Stimulated activated CD4-positive, alpha-beta T cell treated with anti-CD3 and anti-CD28 coated beads, Interleukin-2, amount 100 ng/mL, for 4 hours (primary cell): ENCODE measurements at places on chromosomes 3 and 15.

GRCh38 chr15:94164202-94164807 is 67.1 kb upstream of the MCTP2 start:
- peak; percentile 12 for DNase-seq

DNA sequence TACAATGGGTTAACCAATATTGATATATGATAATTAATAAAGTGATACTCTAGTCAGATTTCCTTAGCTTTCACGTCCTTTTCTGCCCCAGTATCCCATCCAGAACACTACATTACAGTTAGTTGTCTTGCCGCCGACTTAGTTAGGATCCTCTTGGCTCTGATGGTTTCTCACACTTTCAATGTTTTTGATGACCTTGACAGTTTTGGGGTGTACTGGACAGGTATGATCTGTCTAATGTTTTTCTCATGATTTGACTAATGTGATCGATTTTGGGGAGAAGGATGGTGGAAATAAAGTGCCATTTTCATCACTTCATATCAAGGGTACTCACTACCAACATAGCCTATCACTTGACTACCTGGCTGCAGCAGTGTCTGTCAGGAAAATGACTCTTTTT is 245.0 kb upstream of the TMC3 start:
- DNase-seq: no peak

DNA sequence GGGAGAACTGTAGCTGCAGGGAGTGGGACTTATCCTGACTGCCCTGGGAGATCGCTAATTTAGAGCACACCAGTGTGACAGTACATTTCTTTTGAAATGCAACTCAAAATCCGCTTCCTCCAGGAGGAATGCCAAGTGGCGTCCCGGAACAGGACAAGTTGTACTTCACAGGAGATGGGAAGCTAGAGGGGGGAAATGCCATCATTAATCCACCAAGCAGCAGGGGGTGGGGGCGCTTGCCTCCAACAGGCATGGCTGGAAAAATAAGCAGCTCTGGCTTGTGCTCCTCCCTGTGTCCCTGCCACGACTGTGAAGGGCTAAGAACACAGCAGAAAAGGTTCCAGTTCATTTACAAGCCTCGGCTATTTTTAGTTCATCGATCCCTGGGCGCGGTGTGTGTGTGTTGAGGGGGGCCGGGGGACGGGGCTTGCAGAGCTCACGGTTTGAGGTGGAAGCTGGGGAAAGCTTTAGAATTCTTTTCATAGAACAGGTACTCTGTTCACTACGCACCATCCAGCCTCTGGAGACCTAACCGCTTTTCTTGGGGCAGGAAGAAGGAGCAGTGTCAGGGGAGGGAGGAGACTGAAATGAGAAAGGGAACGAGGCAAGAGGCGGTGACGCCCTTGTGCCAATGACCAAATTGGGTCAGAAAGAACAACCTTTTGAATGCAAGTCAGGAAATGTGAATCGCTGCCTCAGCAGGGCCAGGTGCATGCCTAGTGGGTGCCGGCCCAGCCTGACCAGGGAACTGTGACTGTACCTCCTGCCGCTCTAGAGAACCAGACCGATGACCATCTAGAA is 51.8 kb upstream of the DGKG start:
- no peak for DNase-seq

DNA sequence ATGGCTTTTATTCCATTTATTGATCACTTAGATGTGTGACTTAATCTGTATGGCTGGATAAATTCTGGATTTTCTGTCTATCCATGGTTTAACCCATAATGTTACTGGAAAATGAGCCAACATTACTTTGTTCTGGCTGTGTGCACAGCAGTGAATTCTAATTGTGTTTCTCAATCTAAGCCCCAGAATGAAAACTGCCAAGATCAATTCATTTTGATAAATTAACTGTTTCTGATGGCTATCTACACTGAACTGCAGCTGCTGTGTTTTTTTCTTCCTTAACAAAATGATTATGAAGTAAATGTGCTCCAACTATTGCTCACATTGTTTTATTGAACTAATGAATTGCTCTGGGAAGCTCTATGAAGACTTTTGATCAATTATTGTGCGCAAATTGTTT is 35.7 kb upstream of the CPB1 start:
- no peak for DNase-seq

- DNase-seq: no peak
Observed at GRCh38 chr3:39130693-39131265, 22.6 kb downstream of the CSRNP1 start.

- no peak for DNase-seq
Observed at GRCh38 chr3:70726961-70727360, 414.5 kb upstream of the MDFIC2 start.

DNA sequence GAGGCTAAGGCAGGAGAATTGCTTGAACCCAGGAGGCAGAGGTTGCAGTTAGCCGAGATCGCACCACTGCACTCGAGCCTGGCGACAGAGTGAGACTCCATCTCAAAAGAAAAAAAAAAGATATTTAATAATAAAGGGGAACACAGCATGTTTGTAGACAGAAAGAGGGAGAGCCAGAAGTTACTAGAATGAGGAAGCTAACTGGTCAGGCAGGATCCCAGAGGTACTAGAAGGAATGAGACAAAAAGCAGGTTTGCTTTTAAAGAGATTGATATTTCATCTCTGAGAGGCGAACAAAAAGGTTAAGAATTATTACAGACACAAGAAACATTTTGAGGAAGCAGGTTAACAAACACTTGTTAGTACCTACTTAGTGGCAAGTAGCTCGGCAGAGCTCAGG is 9.2 kb downstream of the CD200R1 start:
- DNase-seq: no peak

DNA sequence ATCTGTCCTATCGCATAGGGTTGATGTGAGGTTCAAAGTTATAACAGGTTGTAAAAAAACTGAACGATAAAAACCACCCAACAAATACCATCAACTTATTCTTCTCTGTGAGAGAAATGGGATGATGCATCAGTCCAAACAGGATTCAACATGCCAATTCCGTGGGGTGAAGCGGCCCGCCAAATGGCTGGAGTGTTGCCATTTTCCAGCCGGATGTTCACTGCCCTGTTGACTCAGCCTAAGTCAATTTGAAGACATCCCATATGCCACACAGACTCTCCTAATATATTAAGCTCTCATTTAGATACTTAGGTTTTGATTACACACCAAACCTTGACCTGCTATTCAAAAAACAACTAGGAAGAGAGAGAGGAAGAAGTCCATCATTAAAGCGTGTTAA is 311.1 kb downstream of the VPS13C start:
- no peak for DNase-seq

DNA sequence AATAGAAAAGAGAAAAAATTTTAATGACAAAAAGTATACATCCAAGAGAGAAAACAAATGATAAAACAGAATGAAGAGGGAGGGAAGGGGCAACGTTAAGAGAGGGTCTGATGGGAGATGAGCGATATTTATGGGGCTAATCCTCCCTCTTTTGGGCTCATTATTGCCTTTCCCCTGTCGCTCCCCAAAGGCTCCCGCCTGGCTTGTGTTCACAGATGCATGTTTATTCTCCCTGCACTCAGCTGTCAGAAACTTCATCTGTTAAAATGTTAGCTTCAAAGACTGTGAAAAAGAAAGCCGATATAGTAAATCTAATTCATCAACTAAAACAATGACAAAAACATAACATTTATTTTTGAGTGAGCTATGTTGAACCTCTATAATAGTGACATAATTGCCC is 74.3 kb downstream of the GABRB3 start:
- no peak for DNase-seq

DNA sequence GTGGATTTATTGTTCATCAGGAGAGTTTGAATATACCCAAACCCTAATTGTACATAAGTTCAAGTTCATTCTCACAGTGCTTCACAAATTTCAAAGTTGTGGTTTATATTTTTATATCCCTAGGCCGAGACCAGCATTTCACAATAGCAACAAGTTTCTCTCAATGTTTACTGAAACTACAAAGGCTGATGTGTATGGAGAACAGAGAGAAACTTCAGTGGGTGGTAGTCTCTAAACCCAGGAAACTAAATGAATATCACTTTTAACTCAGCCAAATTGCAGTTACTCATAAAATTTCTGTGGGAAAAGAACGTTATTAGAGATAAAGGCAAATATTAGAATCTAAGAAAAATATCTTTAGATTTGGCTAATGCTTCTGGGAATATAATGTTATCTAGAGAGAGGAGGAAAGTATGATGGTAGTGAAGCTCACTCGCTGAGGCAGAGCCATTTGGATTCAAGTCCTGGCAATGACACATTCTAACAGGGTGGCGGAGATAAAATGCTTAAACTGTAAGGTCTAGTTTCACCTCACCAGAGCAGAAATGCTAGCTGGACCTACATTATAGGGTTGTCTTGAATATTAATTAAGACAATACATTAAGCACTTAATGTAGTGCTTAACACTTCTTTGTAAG is 514.8 kb downstream of the EPHA3 start:
- DNase-seq: no peak

- DNase-seq: no peak
Observed at GRCh38 chr3:39385456-39386090, 2.4 kb downstream of the SLC25A38 start.

DNA sequence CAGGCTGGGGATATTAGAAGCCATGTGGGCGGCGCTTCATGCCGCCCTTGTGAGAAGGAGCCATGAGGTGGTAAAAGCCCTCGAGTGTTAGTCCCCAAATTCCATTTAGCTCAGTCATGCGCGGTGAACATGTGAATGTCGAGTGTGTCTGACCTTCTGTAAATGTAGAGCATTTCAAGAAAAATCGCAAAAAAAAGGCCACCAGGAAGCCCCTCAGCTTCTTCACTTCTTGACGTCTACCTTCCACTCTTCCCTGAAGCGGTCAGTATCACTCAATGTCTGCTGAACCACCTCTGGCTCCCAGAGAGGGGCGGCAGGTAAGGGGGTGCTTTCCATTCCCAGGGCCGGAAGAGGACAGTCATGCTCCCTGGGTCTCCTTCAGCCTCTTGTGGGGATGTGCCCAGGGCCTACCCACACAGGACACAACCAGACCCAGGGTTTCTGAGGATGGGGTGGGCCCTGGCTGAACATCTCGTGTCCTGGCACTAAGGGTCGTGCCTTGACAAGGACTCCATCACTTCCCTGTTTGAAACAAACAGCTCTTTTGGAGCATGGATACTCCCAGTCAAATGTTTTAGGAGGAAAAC is 274.9 kb downstream of the FAM43A start:
- no peak for DNase-seq

GRCh38 chr15:40343512-40343911 is 2.8 kb upstream of the CCDC9B start:
- no peak for DNase-seq

GRCh38 chr3:69867941-69868505 is 128.8 kb downstream of the MITF start:
- DNase-seq: no peak

DNA sequence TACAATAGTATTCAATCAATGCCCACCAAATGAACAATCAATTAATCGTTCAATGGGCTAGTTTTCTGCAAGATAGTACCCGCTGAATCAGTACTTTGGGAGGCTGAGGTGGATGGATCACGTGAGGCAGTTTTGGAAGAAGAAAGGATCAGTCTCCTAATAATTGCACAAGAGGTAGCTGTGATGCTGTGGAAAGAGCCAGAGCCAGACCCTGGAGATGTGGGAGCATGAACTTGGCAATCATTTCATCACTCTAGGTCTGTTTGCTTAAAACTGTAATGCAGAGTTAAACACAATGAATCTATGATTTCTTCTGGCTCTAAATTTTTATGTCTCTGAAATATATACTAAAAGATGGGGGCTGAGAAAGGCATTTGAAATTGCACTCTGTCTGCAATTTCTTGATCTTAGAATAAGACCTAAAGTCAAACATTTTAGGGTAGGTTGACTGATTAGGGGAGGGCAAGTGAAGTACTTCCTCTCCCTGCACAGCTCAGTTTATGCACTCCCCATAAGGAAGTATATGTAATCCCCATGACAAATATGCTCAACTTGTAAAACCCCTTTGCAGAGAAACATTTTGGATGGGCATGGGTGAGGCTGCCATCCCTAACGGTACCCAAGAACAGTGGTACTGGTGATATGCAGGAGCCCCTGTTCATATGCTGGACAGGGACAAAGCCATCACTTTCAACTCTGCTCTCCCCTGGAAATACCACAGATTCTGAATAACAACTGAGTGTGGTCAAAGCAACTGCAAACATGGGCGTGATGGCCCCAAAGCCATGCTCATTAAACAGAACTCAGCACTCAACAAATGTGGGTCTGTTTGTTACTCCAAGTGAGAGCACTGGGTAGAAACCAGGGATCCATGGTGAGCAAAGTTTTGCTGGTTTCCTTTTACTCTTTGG is 28.6 kb upstream of the SPATA12 start:
- DNase-seq: no peak

DNA sequence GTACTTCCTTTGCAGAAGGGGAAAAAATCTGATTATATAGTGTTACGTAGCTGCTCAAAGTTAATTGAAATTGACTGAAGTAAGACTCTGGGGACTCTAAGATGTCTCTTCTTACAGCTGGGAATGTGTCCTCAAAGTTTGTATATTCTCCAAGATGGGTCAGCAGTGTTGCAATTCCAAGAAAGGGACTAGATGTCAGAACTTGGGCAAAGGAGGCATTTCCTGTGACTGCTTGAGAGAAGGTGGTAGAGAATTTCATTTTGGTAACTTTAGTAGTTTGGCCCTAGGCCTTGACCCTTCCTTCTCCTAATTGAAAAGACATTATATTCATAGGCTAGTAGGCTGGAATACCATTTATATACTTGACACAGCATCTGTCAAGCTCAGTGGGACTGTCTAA is 33.9 kb downstream of the PTPRG start:
- no peak for DNase-seq

DNA sequence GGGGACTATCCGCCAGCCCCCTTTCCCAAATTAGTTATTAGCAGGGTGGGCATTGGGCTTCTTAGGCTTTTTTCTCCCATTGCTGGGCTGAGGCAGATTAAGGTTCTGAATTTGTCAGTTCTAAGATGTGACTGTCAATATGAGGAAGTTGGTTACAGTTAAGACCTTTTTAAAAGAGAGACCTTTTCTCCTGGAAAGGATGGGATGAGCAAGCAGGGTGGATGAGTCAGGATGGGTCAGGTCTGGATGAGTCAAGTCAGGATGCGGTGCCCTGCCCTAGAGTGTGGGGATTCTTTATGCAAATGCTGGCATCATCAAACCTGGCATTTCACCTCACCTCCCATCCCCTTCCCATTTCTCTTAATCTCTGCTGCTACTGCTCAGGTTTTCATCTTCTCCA is 1.9 kb downstream of the AEN start:
- peak; percentile 35 for DNase-seq

DNA sequence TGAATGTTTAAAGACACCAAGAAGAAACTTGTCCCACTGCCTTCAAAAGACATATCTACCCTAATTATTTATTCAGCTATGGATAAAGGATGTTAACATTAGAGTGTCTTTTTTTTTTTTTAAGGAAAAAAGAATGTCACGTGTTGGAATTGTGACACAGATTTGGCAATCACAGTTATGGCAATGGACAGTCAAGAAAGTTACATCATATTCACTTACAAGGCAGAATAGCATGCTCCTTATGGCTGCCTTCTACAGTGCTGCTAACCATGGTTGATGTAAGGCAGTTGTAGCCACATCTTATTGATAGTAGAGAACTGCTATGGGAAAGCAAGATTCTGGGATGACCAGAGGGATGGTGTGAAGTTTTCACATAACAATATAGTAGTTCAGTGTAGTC is 128.8 kb upstream of the ZBTB20 start:
- DNase-seq: no peak

GRCh38 chr15:36407647-36408046 is 171.8 kb upstream of the CDIN1 start:
- DNase-seq: no peak

GRCh38 chr3:16191591-16191990 is 17.1 kb downstream of the GALNT15 start:
- no peak for DNase-seq
